ENCODE measurements at places on chromosomes 6 and 20.

- no peak for DNase-seq
Measured at GRCh38 chr20:60806354-60806753, 445.7 kb upstream of the CDH4 start.

DNA sequence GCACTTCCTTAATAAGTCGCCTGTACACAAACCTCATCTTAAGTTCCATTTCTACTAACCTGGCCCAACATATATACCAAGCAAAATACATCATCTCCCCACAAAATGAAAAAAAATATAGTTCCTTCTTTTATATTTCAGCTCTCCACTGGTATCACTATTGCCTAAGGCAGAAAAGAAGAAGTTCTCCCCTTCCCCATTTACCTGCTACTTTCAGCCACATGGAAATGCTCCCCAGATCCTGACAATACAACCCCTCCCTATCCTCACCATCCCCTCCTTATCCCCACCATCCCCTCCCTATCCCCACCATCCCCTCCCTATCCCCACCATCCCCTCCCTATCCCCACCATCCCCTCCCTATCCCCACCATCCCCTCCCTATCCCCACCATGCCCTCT is 175.7 kb downstream of the LINC00237 start:
- DNase-seq, result no peak

DNA sequence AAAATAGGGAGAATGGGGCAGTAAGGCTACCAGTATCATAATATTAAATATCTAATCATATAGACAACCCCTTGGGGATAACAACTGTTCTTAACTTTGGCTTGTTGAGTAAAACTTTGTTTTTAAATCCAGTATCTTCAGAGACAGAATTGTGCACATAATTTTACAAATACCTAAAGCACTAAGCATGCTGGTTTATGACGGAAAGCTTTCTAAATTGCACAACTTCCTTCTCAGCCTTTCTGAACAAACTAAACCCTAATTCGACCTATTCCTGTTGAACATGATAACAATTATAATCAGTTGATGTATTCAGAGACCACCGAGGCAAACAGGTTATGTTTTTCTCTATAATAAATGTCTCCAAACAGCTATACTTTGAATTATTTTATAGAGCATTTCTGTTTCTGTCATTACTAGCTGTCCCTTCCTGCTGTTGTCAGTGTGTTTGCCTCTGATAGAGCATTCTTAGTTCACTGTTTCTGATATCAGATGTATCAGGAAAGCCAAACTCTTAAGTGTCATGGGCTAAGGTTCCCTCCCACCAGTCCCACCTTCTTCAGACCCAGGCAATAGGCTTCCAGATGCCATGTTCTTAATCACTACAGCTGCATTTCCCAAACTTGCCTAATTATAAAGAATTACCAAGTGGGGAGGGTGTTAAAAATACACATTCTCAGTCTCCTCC is 8.7 kb downstream of the ZHX3 start:
- DNase-seq, result no peak

- no peak for DNase-seq
Measured at GRCh38 chr20:15236812-15237211, 899.4 kb upstream of the FLRT3 start.

DNA sequence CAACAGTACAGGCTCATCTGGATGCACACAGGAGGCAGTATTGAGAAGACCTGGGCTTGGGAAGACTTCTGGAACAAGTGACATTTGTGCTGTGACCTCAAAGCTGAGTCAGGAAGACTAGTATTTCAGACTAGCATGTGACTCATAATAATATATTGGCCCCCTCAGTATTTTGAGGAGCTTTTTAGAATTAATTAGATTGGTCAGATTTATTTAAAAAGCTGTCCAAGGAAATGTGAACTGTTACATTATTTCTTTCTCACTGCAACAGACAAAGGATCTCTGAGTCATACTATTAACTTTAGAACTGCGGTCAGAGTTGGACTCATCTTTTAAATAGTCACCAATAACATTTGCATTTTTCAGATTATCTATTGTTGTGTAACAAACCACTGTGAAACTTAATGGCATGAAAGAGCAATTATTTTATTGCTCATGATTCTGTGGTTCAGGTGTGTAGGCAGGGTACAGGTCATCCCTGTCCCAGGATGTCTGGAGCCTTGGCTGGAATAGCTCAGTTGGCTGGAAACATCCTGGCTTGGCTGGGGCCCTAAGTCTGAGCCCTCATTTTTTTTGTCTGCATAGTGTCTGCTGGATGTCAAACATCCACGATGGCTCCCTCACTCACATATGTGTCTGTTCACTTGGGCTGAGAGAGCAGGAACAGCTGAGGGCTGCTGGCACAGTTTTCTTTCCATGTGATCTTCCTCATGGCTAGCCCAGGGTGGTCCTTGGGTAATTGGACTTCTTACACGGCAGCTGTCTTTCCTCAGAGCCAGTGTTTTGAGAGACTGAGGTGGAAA is 46.9 kb downstream of the MAP3K4 start:
- DNase-seq, result no peak

DNA sequence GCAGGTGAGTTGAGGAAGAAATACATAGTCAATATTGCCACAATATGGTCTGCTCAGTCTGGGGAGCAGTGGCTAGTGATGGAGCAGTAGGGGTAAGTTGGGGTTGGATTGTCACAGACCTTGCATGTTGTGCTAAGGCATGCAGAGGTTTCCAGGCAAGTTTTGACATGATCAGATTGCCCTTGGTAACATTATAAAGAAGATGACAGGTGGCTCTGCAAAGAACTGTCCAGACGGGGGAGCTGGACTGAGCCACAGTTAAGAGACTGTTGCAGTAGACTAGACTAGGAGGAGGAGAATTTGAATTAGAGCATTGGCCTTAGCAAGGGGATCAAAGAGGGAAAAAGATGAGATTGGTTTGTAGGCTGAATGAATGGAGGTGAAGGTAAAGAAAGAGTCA is 23.4 kb downstream of the ATRN start:
- DNase-seq, result no peak

- peak; percentile 78 for DNase-seq
Measured at GRCh38 chr20:50146732-50147662, 6.5 kb downstream of the PEDS1 start.

DNA sequence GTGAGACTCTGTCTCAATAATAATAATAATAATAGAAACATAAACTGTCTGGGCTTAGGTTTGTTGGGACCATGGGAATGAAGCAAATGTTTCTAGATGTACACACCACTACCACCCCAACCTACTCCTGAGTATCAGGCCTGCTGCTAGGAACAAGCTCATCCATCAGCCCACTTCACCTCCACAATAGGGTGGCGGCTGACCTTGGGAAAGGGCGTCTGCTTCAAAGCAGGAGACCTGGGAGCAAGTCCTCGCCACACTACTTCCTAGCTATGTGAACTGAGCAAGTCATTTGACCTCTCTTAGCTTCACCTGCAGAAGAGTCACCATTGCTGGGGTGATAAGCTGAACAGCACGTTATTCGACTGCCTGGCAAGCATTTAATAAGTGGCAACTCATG is 3.1 kb upstream of the FOXP4 start:
- DNase-seq, result no peak

- DNase-seq, result no peak
Measured at GRCh38 chr6:62013719-62014118, 272.3 kb downstream of the KHDRBS2 start.

GRCh38 chr20:61966492-61967244 is 99.0 kb downstream of the TAF4 start:
- DNase-seq, result no peak

DNA sequence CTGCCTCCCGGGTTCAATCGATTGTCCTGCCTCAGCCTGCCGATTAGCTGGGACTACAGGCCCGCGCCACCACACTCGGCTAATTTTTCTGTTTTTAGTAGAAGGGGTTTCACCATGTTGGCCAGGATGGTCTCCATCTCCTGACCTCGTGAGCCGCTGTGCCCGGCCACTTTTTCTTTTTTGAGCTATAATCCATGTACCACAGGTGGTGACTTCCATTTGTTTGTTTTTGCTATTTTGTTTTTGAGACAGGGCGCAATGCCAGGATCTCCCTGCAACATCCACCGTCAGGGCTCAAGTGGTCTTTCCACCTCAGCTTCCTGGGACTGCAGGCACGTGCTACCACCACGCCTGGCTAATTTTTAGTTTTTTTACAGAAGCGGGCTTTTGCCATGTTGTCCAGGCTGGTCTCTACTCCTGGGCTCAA is 8.5 kb downstream of the HSPA1B start:
- DNase-seq, result no peak

- DNase-seq, result no peak
Measured at GRCh38 chr6:33822575-33823395, 19.0 kb upstream of the MLN start.

DNA sequence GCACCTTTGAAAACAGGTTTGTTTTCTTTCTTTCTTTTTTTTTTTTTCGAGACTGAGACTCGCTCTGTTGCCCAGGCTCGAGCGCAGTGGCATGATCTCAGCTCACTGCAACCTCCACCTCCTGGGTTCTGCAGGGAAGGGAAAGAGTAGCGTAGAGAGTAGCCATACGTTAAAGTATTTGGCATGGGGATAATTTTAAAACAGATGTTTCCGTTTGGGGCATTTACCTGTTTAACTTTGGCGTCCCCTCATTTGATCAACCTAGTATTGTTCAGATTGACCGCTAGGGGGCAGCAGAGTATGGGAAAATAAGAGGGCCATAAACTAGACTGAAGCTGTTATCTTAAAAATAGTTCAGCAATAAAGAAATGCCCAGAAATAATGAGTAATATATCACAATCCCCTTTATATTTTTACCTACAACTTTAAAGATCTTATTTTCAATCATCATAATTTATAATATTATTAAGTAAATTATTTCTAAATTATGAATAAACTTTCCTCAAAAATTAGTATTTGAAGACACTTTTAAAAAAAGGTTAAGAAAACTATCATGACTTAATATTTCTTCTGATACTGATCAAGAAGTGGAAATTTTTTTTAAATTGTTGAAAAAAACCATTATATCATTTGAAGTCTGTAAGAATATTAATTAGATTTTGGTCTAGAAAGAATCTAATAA is 7.6 kb upstream of the TAAR9 start:
- DNase-seq, result peak; percentile 59

DNA sequence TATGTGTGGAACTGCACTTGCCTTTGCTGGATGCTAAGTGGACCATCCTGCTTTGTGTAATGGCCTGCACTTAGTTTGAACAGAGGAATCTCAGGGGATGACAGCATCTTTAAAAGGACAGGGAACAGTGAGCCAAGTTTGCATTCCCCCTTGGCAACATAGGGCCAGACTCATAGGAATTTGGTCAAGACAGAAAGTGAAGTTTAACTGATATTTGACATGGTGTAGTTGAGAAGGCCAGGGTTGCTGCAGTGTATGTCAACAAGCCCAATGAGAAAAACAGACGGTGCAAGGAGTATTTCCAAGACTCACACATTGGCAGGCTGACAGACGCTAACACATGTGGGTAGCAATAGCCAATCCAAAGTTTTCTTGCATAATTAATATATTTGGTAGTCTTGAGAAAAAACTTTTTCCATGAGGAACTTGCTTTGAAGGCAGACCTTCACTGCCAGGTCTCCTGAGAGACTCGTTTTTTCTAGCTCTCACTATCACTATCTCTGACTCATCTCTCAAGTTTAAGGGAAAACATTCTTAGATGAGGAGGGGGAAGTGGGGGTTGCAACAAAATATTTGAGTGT is 213.8 kb downstream of the IBTK start:
- no peak for DNase-seq

DNA sequence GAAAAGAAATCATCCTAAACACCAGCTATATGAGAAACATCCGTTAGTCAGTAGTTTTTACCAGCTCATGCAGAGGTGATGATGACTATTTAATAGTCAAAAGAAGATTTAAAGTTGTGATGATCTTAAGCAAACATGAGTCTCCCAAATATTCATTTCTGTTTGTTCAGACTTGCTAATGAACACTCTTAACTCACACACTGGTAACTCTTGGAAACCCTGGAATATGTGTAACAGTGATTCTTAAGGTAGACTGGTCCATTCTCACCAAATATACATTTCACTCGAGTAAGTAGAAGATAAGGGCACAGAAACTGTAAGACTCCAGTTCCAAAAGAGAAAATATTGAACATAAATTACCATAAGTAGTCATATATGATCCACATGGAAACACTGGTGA is 29.1 kb downstream of the RSPO3 start:
- DNase-seq, result no peak
